ENCODE measurements at places on chromosomes 7 and 10.

- peak; percentile 51 for DNase-seq
These were observed 128.7 kb downstream of the SAMD9 start for GRCh38 chr7:92988941-92989545.

DNA sequence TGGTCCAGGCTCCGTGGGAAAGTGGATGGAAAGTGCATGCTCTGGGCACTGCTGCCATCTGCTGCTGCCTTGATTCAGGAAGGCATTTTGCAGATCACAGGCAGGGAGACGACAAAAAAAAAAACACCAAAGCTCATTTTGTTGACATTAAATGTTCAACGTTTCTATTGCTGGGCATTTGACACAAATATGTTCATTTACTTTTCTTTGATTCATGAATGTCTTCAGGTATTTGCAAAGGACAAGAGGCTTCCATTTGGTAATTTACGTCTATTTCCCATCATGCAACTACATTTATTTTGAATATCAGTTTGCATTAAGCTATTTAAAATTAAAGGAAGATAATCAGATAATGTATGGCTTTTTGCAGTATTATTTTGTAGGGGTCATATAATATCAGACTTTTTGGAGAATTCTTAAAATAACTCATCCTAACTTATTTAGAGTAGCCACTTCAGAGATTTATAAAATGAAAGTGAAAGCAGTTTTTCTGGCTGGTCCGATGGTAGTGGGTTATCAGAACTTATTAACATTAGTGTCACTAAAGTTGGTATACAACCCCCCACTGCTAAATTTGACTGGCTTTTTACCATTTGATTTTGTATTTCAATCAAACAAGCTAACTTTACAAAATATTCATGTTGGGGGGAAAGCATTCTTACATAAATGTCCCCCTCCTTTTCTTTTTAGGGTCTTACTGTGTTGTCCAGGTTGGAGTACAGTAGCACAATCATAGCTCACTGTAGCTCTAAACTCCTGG is 65.3 kb downstream of the PDIA4 start:
- peak; percentile 74 for DNase-seq

- no peak for DNase-seq
These were observed 39.1 kb upstream of the HERPUD2 start for GRCh38 chr7:35734001-35734483.

DNA sequence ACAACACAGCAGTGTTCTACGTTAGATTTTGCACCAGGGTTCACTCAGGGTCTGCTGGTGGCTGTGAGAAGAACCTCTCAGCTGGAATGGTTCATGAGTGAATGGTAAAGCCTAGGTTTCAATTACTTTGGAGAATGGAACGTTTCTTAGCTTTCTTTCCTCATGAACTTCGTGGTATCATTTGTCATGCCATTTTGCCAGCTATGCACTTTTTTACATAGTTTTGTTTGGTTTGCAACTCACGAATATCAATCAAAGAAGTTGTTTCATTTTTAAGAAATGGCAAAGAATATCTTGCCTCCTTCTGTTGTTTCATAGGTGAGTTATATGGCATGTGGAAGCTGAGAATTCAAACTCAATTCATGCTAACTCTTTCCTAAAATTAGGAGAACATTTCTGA is 34.1 kb upstream of the RAB11FIP2 start:
- DNase-seq, result no peak

GRCh38 chr7:51080216-51080615 is 236.4 kb downstream of the COBL start:
- no peak for DNase-seq

- DNase-seq, result no peak
These were observed 82.8 kb upstream of the GNA12 start for GRCh38 chr7:2926896-2927405.

DNA sequence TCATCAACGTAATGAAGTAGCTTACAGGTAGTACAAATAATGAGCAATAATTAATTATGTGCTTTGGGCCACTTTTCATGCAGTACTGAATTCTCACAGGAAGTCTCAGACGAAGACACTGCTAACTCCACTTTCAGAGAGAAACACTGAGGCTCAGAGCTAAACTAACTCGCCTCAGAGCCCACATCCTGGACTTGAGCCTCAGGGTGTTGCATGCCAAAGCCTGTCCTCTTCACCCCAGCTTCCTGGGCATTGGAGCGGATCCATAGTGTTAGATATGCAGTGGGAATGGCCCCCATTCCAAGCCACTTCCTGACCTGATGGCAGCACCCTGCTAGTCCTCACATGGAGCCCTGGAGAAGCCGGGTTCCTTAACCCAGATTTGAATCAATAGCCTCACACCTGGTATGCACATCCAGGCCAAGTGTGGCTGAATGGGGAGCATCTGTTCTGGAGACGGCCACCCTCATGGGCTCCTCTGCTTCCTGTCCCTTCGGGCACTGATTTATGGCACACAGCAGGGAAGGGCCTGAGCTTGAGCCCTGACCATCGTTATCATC is 265.1 kb upstream of the ZNF32 start:
- DNase-seq, result no peak

DNA sequence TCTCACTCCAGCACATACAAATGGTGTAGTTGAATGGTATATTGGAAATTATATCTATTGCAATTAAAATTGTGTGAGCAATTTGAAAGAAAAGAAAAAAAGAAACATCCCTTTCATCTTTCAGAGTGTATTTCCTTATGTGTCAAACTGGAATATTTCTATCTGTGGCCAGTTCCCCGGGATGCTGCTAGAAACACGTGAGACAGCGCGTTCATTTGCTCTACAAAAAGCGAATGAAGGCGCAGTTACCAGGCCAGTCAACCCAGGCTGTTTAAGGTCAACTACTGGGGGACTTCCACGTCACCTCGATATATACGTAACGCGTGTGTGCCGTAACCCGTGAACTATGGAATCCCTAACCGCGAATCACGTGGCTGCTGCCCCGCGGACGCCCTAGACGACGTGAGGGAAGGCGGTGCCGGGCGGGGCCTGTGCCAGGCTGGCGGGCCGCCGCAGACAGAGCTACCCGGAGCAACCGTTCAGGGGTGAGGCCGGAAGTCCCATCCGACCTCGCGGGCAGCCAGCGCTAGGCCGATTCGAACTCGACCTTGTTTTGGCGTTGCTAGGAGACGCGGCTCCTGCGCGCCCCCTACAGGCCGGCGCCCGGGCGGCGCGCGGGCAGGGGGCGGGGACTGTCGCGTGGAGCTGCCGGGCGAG is 1.1 kb upstream of the ARL4A start:
- peak; percentile 91 for DNase-seq

DNA sequence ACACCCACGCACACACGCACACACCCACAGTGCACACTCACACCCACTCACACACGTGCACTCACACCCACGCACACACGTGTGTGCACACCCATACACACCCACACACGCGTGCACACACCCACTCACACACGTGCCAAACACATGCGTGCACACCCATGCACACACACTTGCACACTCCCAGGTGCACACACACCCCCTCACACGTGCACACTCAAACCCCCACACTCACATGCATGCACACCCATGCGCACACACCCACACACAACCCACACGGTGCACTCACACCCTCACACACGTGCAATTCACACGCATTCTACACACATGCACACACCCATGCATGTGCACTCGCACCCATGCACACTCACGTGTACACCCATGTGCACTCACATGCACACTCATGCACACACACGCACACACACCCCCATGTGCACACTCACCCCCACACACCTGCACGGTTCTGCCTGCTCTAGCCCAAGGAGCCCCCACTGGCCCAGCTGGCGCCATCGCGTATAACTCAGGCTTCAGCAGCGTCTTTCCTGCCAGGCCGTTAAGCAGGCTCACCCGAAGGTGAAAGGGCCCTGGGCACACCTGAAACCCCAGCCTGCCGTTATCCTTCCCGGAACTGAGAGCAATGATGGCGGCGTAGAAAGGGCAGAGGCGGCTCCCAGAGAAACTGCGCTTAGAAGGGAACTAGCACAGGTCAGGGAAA is 63.9 kb upstream of the PDGFA start:
- DNase-seq, result no peak

GRCh38 chr10:811379-812175 is 119.9 kb downstream of the LARP4B start:
- DNase-seq, result no peak

GRCh38 chr10:100173035-100173434 is 12.8 kb downstream of the ERLIN1 start:
- DNase-seq, result no peak

- DNase-seq, result peak; percentile 25
These were observed 513 bp downstream of the ODAD2 start for GRCh38 chr10:27998178-27998953.
